ENCODE measurements at places on chromosomes 16 and 17.
A peak's percentile ranks its signal among the peaks of the same experiment; 100 is the strongest.

- no peak for DNase-seq
Measured at GRCh38 chr17:62662855-62663254, 35.4 kb downstream of the MRC2 start.

DNA sequence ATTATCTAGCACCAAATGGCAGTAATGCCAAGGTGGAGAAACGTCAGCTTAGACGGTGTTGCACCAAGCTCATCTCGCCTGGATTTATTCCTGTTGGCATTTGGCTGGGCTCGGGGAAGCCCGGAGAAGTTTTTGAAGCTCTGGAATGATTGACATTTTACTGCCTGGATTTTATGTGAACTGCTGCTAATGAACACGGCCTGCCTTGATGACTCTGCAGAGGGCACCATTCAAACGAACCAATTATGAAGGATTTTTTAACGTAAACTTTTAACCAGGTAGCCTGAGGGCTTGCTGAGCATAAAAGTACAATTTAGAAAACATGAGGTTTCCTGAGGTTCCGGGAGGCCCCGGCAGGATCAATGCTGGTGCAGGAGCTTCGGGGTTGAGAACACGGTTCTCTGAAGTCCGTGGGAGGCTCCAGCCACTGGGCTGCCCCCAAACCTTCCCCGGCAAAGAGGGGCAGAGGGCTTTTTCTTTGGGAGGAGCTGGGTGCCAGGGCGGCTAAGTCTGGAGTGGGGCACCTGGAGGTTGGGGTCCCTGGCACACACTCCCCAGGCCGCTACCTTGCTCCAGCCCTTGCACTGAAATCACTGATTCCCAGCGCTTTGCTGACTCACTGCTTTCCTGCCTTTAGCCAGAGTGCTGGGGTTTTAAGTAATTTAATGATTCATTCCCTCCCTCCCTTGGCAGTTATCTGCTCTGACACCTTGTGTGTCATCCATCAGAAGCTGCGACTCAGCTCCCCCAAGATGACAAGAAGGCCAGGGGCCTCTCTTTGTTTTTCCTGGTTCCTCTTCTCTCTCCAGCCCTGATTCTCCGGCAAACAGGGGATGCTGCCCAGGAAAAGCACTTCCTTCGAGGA, 161.2 kb upstream of the IRX3 start:
- no peak for DNase-seq

DNA sequence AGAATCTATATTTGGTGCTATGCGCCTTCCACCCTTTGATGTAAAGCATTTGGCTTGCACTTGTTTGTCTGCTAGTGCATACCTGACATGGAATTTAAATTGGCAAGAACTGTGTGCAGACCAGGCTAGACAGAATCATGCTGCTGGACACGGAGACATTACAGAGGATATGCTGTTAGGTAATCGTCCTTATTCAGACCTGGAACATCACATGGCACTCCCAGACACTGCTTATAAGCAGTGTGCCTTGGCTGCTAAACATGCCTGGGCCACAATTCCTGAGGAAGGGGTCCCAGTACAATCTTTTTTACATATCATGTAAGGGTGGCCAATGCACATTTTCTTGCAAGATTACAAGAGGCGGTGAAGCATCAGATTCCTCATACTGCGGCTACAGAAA, 6.4 kb downstream of the CD300LD start:
- no peak for DNase-seq

DNA sequence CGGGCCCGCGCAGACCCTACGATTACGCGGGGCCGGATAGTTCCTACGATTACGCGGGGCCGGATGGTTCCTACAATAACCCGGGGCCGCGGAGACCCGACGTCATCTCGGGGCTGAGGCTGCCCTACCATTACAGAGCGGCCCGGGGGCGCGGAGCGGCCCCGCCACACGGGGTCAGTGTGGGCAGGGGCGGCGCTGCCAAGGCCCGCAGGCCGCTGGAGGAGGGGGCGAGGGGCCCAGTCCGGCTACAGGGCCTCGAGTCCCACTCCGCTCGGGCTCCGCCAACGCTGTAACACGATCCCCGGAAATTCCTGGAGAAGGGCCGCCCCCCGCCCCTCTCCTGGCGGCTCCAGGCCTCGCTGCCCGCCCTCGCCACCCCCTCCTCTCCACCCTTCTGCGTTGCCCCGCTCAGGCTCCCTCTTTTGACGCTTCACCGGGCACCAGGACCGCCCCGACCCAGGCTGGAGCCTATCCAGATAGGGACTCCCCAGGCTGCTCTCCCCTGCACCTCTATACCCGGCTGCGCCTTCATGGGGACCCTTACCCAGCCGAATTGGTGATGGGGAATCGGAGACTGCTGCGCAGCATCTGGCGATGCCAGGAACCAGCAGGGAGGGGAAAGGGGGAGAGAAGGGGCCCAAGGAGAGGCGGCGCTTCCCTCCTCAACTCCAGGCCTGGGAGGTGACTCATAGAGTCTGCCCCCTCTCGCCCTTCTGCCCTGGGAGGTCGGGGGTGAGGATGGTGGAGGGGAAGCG, at the start of gene RAB34:
Gene RAB34 (minus strand): TSS at position 291 of the 755 bp plus-strand sequence. CDS start 602 bp downstream, outside the sequence.
- DNase-seq = peak; percentile 77

DNA sequence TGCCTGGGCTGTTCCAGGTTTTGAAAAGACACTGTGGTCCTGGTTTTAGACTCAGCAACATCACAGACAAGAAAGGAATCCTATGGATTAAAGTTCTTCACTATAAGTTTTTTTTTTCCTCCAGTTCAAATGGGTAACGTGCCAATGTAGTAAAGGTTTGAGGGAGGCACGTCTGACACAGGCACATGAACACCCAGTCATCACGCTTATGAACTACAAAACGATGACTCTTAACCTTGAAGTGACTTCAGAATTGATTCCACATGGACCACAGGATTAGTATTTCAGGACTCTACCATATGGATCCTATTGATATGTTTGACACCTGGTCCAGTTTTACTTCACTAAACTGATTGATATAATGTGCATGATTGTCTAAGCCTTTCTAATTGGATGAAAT, 2.3 kb downstream of the PRMT7 start:
- no peak for DNase-seq

- no peak for DNase-seq
Measured at GRCh38 chr17:43779145-43780125, 658 bp upstream of the DUSP3 start.

DNA sequence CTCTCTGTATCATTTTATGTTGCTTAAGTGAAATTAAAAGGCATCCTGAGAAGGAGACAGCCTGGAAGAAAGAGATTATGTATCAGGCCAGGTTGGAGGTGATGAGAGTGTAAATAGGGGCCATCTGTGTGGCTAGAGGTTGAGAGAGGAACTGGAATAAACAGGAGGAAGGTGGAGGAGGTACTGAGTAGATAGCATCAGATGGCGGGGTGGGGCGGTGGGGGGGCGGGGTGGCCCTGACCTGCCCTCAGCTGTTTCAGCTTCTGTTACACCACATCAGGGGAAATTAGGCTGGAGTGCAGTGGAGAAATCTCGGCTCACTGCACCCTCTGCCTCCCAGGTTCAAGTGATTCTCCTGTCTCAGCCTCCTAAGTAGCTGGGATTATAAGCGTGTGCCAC, 6.9 kb upstream of the KCNG4 start:
- no peak for DNase-seq

DNA sequence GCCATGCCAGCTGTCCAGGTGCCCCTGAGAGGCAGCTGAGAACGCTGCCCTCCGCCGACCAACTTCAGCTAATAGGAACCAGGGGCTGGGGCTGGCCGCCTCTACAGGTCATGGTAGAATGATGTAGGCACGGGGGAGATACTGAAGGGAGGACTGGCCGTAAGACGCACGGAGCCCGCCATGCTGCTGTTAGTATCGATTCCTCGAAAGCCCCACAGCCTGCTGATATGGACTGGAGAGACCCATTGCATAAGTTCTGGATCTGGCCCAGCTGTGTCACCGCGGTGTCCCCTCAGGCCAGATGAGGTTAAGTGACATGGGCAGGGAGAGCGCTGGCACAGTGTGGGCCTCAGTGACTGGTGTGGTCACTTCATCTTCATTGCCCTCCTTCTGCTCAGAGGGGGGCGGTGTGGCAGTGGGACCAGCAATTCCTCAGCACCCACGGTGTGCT, 75.6 kb downstream of the AMFR start:
- DNase-seq = no peak

- no peak for DNase-seq
Measured at GRCh38 chr16:51449441-51449840, 298.4 kb upstream of the SALL1 start.

GRCh38 chr17:63140255-63140654, 174.2 kb downstream of the TANC2 start:
- no peak for DNase-seq

DNA sequence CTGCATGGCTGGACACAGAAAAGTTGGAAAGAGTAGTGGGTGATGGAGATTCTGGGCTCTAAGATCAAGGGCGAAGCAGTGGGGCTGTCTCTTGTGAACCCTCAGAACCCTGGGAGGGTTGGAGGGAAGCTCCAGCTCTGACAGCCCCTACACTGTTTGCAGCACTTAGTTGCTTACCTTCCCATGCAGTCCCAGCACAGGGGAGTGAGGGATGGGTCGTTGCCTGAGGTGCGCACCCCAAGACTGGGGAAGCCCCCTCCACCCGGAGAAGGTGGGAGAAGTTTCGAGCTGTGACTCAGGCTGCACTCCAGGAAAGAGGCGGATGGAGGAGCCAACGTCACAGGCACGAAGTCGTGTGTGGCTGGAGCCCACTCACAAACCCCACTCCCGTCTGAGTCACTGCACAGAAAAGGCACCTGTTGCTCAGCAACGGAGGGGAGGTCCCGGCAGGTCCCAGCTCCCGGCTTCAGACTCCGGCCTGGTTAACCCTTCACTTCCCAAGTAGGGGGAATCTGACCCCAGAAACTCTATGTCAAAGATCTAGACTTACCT, 60.1 kb downstream of the AIPL1 start:
- DNase-seq = no peak

DNA sequence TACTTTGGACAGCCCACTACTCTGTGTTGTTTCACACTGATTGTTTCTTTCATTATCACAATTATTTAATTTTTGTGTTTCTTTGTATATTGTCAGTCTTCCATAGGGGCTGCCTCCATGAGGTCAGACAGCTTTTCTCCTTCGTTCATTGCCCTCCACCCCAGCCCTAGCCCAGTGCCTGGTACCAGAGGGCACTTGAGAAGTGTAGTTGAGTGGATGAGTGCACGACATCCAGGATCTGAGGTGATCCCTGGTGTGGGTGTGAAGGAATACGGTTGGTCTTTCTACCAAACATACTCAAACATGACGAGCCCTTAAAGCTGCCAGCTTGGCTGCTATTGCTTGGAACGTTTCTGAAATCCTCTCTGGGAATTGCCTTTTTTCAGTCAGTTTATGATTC, 37.9 kb downstream of the DHRS7B start:
- DNase-seq = no peak

DNA sequence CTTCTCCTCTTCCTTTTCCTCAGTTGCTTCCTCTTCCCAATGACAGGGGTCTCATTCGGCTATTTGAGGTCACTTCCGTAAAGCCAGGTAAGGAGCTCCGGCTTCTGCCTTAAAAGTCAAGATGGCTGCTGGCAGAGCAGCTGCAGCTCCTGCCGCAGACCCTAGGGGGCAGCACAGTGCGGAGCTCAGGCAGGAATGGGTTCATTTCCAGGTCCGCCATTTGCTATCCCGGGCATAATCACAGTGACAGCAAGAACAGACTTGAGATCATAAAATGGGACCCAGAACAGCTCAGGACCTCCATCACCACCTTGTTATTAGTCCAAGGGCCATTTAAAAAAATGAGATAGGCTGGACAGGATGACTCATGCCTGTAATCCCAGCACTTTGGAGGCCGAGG, 199.5 kb downstream of the ZNF18 start:
- DNase-seq = no peak

DNA sequence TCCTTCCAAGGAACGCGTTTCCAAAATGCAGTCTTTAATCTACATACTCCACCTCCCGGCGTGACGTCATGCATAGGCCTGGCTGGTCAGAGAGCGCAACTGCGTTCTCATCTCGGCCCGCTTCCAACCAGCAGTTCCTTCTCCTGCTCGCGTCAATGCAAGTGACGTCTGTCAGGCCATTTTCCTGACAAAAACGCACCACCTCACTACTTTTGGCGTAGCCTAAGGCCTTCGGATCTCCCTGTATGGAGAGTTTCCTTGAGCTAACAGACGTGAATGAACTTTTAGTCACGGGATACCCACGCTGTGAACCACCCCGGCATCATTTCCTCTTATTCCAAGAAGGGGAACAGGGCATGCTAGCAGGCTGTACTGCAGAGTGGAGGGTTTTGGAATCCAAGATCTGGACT, 25.0 kb downstream of the TEX14 start:
- peak; percentile 58 for DNase-seq

GRCh38 chr17:77225265-77225664, 84.5 kb downstream of the SEC14L1 start:
- no peak for DNase-seq

DNA sequence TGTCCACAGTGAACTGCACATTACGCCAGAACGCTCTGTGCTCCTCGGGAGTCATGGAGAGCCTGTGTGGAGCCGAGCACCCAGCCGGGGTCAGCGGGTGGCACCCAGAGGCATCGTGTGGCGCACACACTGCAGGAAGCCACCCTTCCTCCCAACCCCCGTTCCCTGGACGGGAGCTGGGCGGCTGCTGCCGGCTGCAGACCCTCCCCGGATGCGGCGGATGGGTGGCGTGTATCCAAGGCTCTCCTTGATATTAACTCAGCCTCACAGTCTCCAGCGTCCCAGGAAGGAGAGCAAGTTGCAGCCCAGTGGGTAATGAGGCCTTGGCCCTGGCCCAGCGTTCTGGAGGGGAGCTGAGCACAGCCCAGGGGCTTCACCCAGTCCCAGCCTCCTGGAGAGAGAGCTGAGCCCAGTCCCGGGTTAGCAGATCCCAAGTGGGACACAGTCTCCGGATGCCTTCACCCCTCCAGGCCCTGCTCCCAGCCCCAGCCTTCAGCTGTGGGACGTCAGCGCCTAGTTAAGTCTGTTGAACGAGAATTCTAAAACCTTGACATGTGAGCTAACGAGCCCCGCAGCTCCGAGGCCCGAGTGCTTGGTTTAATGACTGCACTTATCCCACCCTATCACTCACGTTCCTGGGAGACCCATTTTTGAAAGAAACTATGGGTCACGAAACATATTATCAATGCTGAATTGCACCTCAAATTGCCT, 86.6 kb downstream of the TBC1D16 start:
- DNase-seq = no peak

- no peak for DNase-seq
Measured at GRCh38 chr17:36947922-36948716, 635 bp upstream of the AATF start.

GRCh38 chr17:29041571-29041970, 1.4 kb upstream of the PIPOX start:
- DNase-seq = no peak

GRCh38 chr16:5022521-5022920, 11.2 kb downstream of the NAGPA start:
- no peak for DNase-seq
